Keratinocyte (primary cell): ENCODE measurements at places on chromosomes 1 and 21. TPM values are rescaled to one million over a fixed set of nuclear protein-coding genes. Genes with fewer than 3 reads are reported as not detected.
A peak's percentile ranks its signal among the peaks of the same experiment; 100 is the strongest.

GRCh38 chr1:41983451-41983850 is 64.7 kb upstream of the HIVEP3 start:
- no peak for DNase-seq
- H3K27me3 ChIP-seq = no peaks in the 10 kb centered on the region
- no peak overlapping the region for H3K27ac ChIP-seq
- H3K4me1 ChIP-seq = no peaks in the 10 kb centered on the region
- H3K4me3 ChIP-seq = no peak overlapping the region

DNA sequence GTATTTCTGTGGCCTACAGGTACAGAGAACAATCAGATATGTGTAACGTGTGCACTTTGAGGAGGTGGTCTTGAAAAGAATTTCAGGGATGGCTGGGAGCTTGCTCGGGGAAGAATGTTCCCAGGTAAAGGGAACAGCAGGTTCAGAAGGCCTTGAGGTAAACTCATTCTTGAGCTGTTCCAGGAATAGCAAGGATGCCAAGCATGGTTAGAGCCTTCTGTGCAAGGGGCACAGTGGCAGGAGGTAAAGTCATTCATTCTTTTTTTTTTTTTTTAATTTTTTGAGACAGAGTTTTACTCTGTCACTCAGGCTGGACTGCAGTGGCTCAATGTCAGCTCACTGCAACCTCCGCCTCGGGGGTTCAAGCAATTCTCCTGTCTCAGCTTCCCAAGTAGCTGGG is 10.0 kb downstream of the UBE4B start:
- no peaks in the 10 kb centered on the region for H3K27me3 ChIP-seq
- H3K4me3 ChIP-seq = no peak overlapping the region
- H3K4me1 ChIP-seq = peaks cover 12% of the 10 kb centered on the region
- no peak for DNase-seq
- peaks cover 2% of the 10 kb centered on the region for H3K36me3 ChIP-seq
- H3K27ac ChIP-seq = no peak overlapping the region

GRCh38 chr21:43766734-43767497 is 9.2 kb downstream of the CSTB start:
- no peaks in the 10 kb centered on the region for H3K27me3 ChIP-seq
- DNase-seq = no peak
- H3K27ac ChIP-seq = no peak overlapping the region
- peaks cover 49% of the 10 kb centered on the region for H3K4me1 ChIP-seq
- H3K36me3 ChIP-seq = no peaks in the 10 kb centered on the region

DNA sequence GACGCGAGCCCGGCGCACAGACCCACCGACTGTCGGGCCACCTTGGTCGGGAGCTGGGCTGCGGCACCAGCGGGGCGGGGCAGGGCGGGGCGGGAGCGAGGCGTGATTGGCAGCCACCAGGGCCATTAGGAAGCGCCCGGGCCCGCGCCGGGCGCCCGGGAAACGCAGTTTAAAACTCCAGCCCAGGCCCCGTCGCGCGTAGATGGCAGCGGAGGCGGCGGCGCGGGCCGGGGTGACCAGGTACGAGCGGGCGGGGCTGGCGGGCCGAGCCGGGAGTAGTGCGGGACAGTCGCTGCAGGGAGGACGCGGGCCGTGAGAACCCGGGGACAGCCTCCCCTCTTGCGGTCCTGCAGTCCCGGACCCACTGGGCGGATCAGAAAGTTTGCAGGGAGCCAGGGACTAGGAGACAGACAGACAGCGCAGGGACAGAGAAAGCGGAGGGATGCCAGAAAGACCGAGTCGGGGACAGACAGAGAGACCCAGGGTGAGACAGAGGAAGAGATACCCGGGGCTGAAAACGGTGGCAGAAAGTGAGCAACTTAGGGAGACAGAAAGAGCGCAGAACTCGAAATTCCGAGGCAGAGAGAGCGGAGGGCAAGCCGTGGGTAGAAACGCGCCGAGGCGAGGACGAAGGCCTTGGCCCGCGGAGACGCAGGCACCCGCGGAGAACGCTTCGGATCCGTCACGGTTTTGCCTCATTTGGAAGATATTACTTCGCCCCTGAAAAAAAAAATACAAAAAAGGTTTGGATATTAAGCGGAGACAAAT is at the start of gene DMBX1:
Gene DMBX1 (plus strand): TSS at position 199 of the 768 bp plus-strand sequence. CDS start 17,175 bp downstream, outside the sequence.
- DNase-seq = no peak
- H3K4me3 ChIP-seq = peak within 1 kb of the TSS; percentile 16
- peaks cover 8% of the 10 kb centered on the region for H3K4me1 ChIP-seq
- H3K27ac ChIP-seq = no peak within 1 kb of the TSS
- no peaks in the 10 kb centered on the region for H3K36me3 ChIP-seq

- H3K36me3 ChIP-seq = no peaks in the 10 kb centered on the region
- no peaks in the 10 kb centered on the region for H3K27me3 ChIP-seq
- no peak overlapping the region for H3K27ac ChIP-seq
- peaks cover 22% of the 10 kb centered on the region for H3K4me1 ChIP-seq
- DNase-seq = no peak
Observed at GRCh38 chr1:223667484-223668182, 2.1 kb upstream of the CAPN8 start.

- no peak overlapping the region for H3K27ac ChIP-seq
- DNase-seq = no peak
- peaks cover 21% of the 10 kb centered on the region for H3K27me3 ChIP-seq
- H3K36me3 ChIP-seq = no peaks in the 10 kb centered on the region
- peaks cover 10% of the 10 kb centered on the region for H3K4me1 ChIP-seq
- no peak overlapping the region for H3K4me3 ChIP-seq
Observed at GRCh38 chr1:112502826-112503225, 5.9 kb upstream of the WNT2B start.

- H3K27ac ChIP-seq = no peak overlapping the region
- peaks cover 20% of the 10 kb centered on the region for H3K4me1 ChIP-seq
- no peaks in the 10 kb centered on the region for H3K27me3 ChIP-seq
Observed at GRCh38 chr1:87147851-87148250, 180.8 kb upstream of the LMO4 start.

OR2M3 gene
- not detected in 3 replicates for polyA plus RNA-seq
